Left colon (tissue), 2 donors: ENCODE measurements at places on chromosomes 3 and 15. TPM values are rescaled to one million over a fixed set of nuclear protein-coding genes. Genes with fewer than 3 reads are reported as not detected.

The FANCD2OS gene
- total RNA-seq, result not detected

The NISCH gene
- total RNA-seq, result 58.1 TPM

DNA sequence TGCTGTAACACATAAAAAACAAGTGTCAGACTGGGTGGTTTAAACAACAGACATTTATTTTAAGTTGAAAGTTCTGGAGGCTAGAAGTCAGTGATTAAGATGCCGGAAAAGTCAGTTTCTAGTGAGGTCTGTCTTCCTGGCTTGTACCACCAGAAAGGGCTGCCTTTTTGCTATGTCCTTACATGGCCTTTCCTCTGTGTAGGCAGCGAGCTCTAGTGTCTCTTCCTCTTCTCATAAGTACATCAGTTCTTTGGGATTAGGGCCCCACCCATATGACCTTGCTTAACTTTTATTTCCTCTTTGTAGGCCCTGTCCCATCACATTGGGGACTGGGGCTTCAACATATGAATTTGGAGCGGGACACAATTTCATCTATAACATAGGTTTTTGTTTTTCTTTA is 128.0 kb downstream of the BBX start:
- DNase-seq, result no peak

The NOX5 gene
- total RNA-seq, result 0.12 TPM

GRCh38 chr3:95097493-95097892 is 1034.6 kb downstream of the NSUN3 start:
- DNase-seq, result no peak

DNA sequence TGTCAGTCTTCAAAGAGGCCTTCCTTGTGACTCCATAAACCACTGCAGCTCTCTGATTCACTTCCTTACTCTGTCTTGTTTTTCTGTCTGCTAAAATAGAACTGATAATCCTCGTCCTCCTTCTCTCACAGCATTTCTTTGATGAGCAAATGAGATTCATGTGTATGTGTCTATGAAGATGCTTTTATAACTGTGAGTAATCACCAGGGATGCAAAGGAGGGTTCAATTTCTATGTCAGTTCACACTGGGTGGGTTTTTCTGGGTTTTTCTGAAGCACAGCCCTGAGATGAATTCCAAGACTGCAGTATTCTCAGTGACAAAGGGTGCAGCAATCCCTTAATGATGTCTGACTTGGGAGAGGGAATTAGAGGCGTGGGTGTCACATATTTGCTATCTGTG is 746.6 kb upstream of the CFAP20DC start:
- DNase-seq, result no peak

The POC1A gene
- 4.3 TPM for total RNA-seq

GRCh38 chr3:67325231-67325630 is 327.1 kb downstream of the KBTBD8 start:
- no peak for DNase-seq

The SYNPR gene
- total RNA-seq, result 0.15 TPM

GRCh38 chr15:90086868-90087268 is 15.4 kb downstream of the IDH2 start:
- peak; percentile 60 for DNase-seq

- peak; percentile 73 for DNase-seq
Observed at GRCh38 chr15:63610209-63610841, 13.1 kb downstream of the FBXL22 start.

DNA sequence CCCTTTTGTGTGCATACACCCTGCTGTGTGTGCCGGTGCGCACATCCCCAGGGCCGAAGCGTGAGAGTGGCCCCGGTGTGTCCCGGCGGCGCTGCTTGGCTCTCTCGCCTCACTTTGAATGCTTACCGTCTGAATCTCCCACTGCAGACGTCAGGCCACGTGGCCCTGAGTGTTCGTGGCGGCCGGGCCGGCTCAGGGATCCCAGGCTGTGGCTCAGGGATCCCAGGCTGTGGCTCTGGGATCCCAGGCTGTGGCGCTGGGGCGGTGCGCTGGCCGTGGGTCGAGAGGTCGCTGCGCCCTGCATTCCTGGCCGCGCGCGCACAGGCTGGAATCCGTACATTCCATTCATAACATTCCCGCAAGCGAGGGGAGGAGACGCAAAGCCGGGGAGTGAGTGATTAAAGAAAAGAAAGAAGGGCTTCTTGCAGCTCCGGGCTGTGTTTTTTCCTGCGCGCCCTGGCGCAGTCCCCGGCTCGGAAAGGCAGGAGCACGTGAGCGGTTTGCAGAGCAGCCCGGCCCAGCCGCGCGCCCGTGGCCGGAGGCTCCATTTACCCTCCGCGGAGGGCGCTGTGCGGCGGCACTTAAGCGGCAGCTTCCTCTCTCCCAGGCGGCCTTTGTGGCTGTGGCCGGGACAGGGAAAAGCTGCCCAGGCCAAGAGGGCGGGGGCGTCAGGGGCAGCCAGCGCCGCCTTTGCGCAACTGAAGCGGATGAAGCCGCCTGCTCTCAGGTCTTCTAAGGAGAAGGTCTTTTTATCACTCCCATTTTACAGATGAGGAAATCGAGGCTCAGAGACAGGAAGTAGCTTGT is 87.0 kb upstream of the ALDH1L1 start:
- peak; percentile 39 for DNase-seq

DNA sequence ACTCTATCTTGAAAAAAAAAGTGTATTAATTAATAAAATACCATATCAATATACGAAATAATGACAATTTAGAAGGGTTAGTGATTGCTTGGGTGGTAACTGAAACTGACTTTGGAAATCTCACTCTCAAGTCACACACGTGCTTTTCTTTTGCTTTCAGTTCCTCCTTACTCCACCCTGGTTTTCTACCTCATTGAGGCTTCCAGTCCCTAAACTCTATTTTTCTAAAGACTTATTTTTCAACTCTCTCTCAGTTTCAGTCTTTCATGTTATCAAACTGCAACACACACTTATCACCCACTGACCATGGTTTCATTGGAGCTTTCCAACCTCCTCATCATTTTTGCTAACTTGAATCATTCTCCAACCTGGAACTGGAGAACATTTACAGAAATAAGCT is 23.5 kb downstream of the IL12A start:
- DNase-seq, result no peak

GRCh38 chr3:5390936-5391625 is 203.6 kb downstream of the EDEM1 start:
- DNase-seq, result no peak
